ENCODE measurements at places on chromosomes 1 and 21.

DNA sequence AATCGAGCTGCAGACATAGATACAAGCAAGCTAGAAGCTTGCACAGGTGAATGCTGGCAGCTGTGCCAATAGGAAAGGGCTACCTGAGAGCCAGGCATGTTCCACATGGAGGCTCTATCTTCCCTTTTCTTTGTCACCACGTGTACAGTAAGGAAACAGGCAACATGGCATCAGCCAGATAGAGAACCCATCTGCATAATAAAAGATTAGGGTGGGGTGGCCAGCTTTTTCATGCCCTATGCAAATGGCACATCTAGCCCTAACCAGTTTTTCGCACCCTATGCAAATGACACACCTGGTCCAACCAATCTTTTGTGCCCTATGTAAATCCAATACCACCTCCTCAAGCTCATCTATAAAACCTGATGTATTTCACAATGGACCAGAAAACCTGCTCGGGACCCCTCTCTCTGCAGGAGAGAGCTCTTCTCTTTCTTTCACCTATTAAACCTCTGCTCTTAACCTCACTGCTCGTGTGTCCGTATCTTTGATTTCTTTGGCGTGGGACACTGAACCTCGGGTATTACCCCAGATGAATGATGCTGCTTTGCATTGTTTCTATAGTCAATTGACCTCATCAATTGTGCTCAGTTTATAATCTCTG, 93.9 kb downstream of the SLC30A10 start:
- DNase-seq, result no peak

DNA sequence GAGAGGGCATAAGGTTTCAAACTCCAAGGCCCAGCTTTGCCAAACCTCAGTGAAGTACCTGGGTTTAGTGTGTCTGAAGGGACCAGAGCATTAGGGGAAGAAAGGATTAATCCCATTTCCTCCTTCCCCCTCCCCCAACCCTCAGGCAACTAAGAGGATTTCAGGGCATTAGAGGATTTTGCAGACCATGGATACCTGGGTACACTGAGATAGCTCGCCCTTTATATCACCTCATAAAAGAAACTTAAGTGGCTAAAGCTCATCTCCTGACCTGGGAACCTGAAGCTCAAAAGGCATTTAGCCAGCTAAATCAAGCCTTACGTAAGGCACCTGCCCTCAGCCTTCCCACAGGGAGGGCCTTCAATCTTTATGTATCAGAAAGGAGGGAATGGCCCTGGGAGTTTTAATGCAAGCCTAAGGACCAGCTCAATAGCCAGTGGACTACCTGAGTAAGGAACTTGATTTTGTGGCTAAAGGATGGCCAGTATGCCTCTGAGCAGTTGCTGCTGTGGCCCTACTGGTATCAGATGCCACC, 26.4 kb upstream of the SMYD3 start:
- no peak for DNase-seq

- DNase-seq, result no peak
Observed at GRCh38 chr21:44533121-44533890, 6.7 kb downstream of the KRTAP10-1 start.

- DNase-seq, result no peak
Observed at GRCh38 chr1:99691175-99691574, 45.3 kb downstream of the PALMD start.

- no peak for DNase-seq
Observed at GRCh38 chr1:175881246-175881976, 138.0 kb upstream of the TNR start.

Measured in T-cell (primary cell).